ENCODE measurements at places on chromosomes 12 and 14.

DNA sequence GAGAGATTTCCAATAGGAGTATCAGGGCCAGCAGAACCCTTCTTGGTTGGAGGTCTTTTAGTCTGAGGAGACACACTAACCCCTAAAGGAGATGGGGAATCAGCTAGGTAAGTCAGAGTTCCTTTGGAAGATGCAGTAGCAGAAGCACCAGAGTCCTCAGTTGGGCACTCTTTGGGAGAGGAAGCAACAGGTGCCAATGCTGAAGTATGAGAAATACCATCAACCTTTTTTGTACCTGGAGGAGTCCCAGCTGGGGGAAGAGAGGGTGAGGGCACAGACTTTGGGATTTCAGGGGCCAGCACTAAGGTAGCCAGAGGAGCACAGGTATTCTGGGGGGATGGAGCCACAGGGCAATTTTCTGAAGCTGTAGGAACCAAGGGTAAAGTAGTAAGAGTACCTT, 6.0 kb downstream of the NACA start:
- DNase-seq = no peak
- H3K4me3 ChIP-seq = no peak overlapping the region
- no peaks in the 10 kb centered on the region for H3K27me3 ChIP-seq
- H3K27ac ChIP-seq = no peak overlapping the region
- peaks cover 12% of the 10 kb centered on the region for H3K36me3 ChIP-seq

DNA sequence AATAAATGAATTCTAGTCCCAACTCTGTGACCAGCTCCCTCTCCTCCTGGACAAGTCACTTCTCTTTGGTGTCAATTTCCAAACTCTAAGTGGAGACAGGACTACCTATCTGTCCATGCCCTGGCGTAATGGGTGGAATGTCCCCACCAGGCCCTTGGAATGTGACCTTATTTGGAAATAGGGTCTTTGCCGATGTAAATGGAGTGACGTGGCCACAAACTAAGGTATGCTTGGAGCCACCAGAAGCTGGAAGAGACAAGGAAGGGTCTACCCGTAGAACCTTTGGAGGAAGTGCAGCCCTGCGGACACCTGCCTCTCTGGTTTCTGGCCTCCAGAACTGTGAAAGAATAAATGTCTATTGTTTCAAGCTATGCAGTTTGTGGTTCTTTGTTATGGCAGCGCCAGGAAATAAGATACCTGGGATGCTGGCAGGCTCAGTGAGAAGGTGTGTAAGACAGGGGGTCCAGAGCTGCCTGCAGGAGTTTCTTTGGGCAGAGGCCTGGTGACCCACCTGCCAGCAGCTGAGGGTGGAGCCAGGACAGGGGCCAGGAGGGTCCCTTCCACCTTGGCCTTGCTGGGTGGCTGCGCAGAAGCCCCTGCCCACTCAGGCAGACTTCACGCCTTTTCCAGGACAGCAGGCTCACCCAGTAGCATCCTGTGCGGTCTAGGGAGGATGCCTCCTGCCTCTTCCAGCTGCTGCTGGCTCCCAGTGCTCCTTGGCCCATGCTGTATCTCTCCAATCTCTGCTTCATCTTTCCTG, 45.8 kb downstream of the ARL6IP4 start:
- H3K27me3 ChIP-seq = no peaks in the 10 kb centered on the region
- DNase-seq = peak; percentile 47
- no peaks in the 10 kb centered on the region for H3K36me3 ChIP-seq

DNA sequence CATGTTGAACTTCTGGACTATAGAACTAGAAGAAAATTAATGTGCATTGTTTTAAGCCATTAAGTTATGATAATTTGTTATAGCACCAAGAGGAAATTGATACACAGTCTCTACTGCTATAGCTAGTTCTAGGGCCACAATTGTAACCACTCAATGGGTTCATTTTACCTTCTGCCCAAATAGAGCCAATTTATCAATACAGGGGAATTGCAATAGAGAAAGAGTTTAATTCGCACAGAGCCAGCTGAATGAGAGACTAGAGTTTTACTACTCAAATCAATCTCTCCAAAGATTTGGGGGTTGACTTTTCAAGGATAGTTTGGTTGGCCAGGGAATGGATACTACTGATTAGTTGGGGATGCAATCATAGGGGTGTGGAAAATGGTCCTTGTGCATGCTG, 31.9 kb upstream of the BICDL1 start:
- H3K27ac ChIP-seq = no peak overlapping the region
- H3K36me3 ChIP-seq = no peaks in the 10 kb centered on the region
- DNase-seq = no peak
- H3K4me3 ChIP-seq = no peak overlapping the region
- H3K4me1 ChIP-seq = no peaks in the 10 kb centered on the region

DNA sequence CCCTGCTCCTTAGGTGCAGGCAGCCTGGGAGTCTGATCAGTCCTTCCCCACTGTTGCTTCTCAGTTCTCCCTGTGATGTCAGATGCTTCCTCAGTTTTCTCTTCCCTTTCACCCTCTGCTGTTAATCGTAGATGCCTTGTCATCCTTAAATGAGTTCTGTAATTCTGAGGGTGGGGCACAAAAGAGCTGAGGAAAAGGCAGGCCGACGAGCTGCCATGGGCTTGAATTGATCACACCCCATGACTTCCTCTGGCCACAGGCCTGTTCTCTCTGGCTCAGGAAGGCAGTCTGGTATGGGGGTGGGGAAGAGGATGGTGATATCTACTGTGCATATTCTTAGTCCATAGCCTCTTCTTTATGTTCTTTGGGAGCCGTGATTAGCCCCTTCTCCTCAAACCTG, 5.2 kb upstream of the AP1G2 start:
- no peaks in the 10 kb centered on the region for H3K36me3 ChIP-seq
- H3K27ac ChIP-seq = no peak overlapping the region
- peaks cover 3% of the 10 kb centered on the region for H3K4me1 ChIP-seq
- no peak overlapping the region for H3K4me3 ChIP-seq
- DNase-seq = no peak
- peaks cover 11% of the 10 kb centered on the region for H3K27me3 ChIP-seq

- H3K27me3 ChIP-seq = peaks cover 27% of the 10 kb centered on the region
- DNase-seq = peak; percentile 96
- no peak overlapping the region for H3K27ac ChIP-seq
- H3K36me3 ChIP-seq = peaks cover 3% of the 10 kb centered on the region
- no peak overlapping the region for H3K4me3 ChIP-seq
- H3K4me1 ChIP-seq = peaks cover 10% of the 10 kb centered on the region
These were observed 387 bp upstream of the GSC start for GRCh38 chr14:94770251-94770749.

DNA sequence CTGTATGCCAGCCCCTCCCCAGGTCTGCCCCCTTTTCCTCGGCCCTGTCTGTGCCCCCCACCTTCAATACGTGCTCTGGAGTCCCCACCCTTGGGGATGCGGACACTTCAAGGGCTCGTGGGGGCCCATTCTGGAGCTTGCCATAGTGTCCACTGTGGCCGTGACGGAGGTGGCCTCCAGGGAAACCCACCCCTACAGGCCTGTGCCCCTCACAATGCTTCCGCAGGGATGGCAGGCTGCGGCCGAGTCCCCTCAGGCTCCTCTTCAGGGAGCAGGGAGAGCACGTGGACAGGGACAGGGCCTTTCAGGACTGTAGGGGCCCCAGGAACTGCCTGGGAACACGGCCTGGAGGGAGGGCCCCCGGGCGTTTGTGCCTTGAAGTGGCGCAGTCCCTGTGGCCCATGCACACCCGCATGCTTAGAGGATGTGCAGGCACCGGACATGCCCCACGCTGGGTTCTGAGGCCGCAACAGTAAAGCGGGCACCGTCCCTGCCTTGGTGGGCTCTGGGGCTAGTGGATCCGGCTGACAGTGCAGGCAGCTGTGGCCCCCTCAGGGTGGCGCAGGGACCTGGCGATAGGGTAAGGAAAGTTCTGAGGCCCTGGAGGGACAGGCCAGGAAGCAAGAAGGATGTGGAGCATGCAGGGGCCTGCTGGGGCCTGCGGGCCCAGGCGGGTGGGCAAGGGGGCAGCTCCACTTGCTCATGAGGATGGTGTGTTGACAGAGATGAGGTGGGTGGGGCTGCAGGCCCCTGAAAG, 209.0 kb upstream of the RTL1 start:
- H3K27me3 ChIP-seq = no peaks in the 10 kb centered on the region
- no peak overlapping the region for H3K4me3 ChIP-seq
- no peaks in the 10 kb centered on the region for H3K36me3 ChIP-seq
- peaks cover 9% of the 10 kb centered on the region for H3K4me1 ChIP-seq
- no peak for DNase-seq
- H3K27ac ChIP-seq = no peak overlapping the region

- no peaks in the 10 kb centered on the region for H3K4me1 ChIP-seq
- DNase-seq = no peak
- no peaks in the 10 kb centered on the region for H3K27me3 ChIP-seq
- H3K27ac ChIP-seq = no peak overlapping the region
These were observed 7.3 kb upstream of the CLECL1 start for GRCh38 chr12:9740106-9740750.

- no peaks in the 10 kb centered on the region for H3K4me1 ChIP-seq
- H3K36me3 ChIP-seq = no peaks in the 10 kb centered on the region
- no peak overlapping the region for H3K27ac ChIP-seq
- peak; percentile 71 for DNase-seq
- no peak overlapping the region for H3K4me3 ChIP-seq
These were observed 541.9 kb upstream of the SEL1L start for GRCh38 chr14:82075566-82075965.

DNA sequence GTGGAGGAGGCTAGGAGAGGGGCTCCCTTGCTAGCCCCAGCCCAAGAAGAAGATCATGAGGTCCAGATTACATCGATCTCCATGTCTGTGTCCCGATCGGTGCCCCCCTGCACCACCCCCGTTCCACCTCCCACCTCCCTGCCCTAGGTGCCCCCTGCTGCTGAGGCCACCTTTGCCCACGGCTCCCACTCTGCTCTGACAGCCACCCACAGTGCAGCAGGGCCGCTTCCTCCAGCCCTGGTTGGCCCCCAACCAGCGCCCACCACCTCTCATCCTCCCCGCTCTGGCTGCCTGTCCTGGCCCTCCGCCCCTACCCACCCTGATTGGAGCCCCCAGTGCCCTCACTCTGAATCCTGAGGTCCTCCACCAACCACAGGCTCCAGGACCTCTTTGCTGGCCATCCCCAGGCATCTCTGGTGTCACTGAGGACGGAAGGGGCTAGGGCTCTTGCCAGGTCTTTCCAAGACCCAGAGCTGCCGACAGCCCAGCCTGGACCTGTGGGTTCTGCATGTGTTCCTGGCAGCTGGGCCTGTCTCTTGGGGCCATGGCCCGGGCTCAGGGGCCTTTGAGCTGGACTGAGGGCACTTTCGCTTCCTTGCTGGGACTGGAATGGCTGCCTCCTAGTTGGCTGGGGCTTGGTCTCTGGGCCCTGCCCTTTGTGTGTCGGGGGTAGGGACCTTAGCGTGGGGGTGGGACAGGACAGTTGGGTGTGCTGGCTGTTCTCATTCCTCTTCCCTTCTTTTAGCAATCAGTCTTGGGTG, 7.2 kb upstream of the PLXNC1 start:
- DNase-seq = no peak
- H3K4me1 ChIP-seq = no peaks in the 10 kb centered on the region
- no peaks in the 10 kb centered on the region for H3K36me3 ChIP-seq
- H3K27ac ChIP-seq = no peak overlapping the region

- DNase-seq = no peak
- no peaks in the 10 kb centered on the region for H3K36me3 ChIP-seq
- H3K27ac ChIP-seq = no peak overlapping the region
- no peaks in the 10 kb centered on the region for H3K27me3 ChIP-seq
- H3K4me1 ChIP-seq = peaks cover 9% of the 10 kb centered on the region
- no peak overlapping the region for H3K4me3 ChIP-seq
These were observed 15.8 kb upstream of the TMTC1 start for GRCh38 chr12:29799591-29799990.

DNA sequence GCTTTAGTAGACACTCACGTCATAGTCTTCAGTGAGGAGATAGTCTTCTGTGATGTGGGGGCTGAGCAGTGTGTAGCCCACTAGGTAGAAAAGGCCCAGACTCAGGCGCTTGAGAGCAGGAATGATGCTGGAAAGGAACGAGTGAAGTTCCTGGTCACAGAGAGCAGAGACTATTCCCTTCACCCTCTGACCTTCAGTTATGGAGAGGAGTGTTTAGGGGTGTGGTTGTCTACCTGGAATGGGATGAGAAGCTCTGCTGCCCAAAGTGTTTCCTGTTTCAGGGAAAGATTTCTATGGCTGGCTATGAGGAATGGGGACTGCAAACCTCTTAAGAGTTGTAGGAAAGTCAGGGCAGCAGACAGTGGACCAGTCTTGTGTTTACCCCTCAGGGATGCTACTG, 8.7 kb downstream of the EMG1 start:
- no peak overlapping the region for H3K4me3 ChIP-seq
- no peak overlapping the region for H3K27ac ChIP-seq
- no peaks in the 10 kb centered on the region for H3K27me3 ChIP-seq
- DNase-seq = no peak
- no peaks in the 10 kb centered on the region for H3K4me1 ChIP-seq

DNA sequence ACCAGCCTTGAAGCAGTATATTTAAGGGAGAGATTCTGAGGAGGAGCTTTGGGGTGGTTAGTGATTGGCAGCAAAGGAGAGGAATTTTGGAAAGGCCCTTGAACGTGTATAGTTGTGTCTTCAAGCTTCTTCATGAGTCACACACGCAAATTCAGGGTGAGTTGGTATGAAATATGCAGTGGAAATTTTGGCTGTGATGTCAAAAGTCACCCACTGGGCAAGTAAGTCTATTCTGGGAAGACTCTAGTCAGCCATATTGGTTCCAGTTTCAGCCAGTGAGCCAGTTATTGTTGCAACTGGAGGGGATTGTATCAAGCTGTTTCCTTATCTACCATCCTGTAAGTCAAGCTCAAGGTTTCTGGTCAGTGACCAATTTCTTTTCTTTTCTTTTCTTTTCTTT, 32.0 kb upstream of the VASH1 start:
- no peaks in the 10 kb centered on the region for H3K36me3 ChIP-seq
- DNase-seq = no peak
- H3K27ac ChIP-seq = no peak overlapping the region
- H3K4me1 ChIP-seq = no peaks in the 10 kb centered on the region

DNA sequence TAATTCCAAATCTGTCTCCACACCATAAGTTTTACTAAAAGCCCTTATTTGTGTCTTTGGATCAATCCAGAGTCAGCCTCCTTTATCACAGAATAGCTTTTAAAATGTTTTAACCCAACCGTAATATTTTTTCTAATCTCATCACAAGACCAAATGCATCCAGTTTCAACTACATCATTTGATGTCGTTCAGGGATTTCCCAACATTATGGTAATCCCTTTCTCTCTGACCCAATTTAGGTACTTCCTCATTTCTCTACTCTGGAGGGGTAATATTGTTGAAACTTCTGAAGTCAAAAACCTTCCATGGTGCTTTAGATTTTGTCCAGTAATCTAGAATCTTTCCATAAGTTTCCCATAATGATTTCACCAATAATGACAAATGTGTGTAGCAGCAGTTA, 596.8 kb downstream of the SOX5 start:
- no peaks in the 10 kb centered on the region for H3K27me3 ChIP-seq
- no peak overlapping the region for H3K4me3 ChIP-seq
- H3K4me1 ChIP-seq = no peaks in the 10 kb centered on the region
- H3K36me3 ChIP-seq = no peaks in the 10 kb centered on the region

Measured in mesendoderm (in vitro differentiated cells).